ENCODE measurements at places on chromosomes 3 and 15.

DNA sequence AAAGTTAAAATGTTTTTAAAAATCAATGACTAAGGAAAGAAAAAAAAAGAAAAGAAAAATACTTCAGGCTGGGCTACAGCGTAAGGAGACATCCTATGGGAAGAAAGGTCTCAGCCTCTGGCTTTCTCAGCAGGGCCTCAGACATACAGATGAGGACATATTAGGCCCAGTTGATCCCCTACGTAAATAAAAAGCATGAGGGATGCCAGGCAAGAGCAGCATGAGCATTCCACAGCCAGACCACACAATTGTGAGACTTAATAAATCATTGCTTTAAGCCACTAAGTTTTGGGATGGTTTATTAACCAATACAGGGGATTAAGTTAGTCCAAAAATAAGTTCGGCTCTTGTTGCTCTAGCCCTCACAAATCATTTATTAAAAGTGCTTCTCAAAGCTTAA, 394.1 kb upstream of the NECTIN3 start:
- no peak for DNase-seq

DNA sequence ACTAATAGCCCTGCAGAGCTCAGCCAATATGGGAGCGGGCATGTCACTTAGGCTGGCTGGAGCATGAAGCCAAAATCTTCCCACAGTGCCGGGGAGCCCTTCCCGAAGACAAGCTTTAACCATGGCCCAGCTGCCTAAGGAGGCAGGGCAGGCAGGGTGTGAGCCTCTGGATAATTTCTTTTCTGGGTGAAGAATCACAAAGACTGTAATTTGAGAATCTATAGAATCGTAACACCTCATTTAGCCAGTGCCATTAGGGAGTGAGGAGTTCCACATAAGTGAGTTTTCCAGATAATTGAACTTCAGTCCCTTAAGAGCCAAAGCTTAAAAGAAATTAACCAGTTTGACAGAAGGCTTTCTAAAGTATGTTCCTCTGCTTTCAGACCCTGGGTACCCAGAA, 40.2 kb upstream of the TLE3 start:
- no peak for DNase-seq

DNA sequence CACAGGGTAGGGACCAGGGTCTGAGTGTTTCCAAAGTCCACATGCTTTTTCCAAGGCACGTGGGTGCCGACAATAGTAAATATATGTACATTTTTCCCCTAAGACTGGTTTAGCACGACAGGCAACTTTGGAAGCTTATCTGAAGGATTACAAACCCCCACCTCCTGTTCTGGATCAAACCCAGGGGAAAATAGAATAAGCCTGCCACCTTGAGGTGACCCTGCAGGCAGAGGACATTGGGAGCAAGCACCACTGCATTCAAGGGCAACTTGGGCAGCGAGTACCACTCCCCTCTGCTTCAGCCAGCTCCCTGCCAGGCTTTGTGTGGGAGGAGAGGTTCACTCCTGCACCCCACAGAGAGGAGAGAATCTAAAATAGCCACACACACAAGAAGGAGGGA, 44.8 kb downstream of the KBTBD12 start:
- no peak for DNase-seq

DNA sequence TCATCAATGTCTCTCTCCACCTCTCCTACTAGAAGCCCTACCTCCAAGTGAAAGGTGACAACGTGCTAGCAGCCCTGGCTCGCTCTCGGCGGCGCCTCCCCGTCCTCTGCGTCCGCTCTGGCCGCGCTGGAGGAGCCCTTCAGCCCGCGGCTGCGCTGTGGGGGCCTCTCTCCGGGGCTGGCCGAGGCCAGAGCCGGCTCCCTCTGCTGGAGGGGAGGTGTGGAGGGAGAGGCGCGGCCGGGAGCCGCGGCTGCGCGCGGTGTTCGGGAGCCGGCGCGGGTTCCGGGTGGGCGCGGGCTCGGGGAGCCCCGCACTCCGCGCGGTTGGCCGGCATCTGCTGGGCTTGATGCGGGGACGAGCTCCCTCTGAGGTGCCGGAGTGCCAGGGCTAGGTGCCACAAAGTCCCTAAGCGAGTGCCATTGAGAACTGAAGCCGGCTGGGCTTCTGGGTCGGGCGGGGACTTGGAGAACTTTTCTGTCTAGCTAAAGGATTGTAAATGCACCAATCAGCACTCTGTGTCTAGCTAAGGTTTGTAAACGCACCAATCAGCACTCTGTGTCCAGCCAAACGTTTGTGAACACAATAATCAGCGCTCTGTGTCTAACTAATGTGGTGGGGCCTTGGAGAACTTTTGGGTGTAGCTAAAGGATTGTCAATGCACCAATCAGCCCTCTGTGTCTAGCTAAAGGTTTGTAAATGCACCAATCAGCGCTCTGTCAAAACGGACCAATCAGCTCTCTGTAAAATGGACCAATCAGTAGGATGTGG, 84.8 kb upstream of the ARRDC4 start:
- no peak for DNase-seq

DNA sequence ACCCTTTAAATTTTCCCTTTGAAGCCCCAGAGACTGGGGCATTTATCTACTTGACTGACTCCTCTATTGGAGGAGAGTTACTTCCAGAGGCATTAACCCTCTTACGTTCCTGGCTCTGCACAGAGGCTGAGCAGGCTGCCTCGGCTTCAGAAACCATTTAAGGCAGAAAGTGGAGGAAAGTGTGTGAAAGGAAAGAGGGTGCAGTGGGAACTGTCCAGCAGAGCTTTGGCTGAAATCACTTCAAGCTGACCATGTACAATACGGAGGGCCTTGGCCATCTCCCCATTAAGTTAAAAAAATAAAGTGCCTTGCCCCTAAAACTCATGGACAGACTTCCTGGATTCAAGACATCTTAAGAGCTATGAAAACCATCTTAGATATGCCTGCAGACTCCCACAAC, 238.7 kb downstream of the SV2B start:
- no peak for DNase-seq

- DNase-seq: no peak
Observed at GRCh38 chr3:196193736-196194541, 17.3 kb downstream of the ZDHHC19 start.

GRCh38 chr15:65923264-65923663, 54.0 kb downstream of the RAB11A start:
- no peak for DNase-seq

DNA sequence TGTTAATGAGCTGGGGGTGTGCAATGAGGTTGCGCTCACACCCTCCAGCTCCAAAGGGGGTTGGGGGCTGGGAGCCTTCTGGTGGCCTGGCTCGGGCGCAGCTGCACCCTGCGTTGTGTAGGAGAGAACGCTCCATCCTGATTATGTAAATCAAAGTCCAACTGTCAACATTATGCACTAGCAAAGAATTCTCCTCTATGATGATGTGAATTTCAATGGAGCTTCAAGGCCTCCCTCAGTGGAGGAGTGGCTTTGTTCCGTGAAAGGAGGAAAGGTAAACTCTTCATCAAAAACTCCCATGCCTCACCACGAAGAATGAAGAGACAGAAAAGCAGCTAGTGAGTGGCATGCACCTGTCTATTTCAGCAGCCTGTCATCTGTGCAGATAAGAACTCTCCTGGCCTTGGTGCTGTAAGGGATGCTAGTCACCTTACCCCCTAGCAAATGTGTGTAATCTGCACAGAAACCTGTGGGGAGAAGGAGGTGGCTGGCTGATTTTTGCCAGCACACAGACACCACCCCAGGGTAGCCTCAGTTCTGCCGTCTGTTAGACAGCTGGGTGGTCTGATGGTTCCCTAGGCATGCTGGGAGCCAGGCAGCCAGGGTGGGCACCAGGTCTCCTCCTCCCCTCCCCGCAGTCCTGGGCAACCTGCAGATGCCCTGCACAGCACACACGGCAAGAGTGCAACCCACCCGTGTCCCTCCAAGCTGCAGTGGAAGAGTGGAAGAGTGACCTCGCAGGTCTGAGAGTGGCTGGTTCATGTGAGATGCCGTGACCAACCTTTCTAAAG, 47.0 kb upstream of the TRPM1 start:
- no peak for DNase-seq

- DNase-seq: no peak
Observed at GRCh38 chr3:147008886-147009285, 397.5 kb downstream of the ZIC4 start.

GRCh38 chr15:90097475-90097874, 4.8 kb downstream of the IDH2 start:
- DNase-seq: no peak

GRCh38 chr3:171309906-171310359, 150.3 kb downstream of the TNIK start:
- no peak for DNase-seq

GRCh38 chr15:39204031-39204430, 376.8 kb upstream of the THBS1 start:
- no peak for DNase-seq

- DNase-seq: no peak
Observed at GRCh38 chr15:56783857-56784661, 50.8 kb upstream of the ZNF280D start.

- DNase-seq: no peak
Observed at GRCh38 chr15:61200626-61201025, 28.5 kb downstream of the RORA start.

DNA sequence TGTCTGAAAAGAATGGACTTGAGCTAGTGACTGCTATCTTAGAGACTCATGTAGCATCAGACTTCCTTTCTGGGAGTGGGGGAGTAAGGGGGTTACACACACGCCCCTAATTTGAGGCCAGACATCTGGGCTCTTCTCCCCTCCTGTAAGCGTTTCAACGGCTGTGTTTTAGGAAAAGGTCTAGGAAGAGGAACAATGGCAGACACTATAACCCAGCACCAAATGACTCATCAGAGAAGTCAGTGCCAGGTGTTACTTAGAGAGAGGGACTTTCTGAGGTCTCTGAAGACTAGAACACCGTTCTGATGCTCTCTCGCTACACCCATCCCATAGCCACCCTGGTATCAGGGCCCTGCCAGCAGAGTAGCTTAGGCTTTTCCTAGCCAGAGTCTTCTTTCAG, 65.5 kb downstream of the SSUH2 start:
- DNase-seq: no peak

- no peak for DNase-seq
Observed at GRCh38 chr3:72266016-72266370, 481.0 kb upstream of the PROK2 start.

DNA sequence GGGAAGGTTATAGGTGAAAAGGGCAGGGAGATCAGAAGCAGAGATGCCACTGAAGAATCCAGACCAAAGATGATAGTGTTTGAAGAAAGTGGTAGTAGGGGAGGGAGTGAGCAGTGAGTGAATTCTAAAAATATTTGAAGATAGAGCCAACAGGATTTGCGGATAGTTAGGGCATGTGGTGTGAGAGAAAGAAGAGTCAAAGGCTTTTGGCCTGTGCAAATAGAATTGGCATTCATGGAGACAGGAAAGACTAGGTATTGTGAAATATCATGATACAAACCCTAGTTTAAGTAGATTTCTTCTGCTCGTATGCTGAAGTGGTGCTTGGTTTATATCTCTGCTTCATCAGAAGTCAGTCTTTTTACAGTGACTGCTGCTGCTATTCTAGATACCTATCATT, 224.2 kb upstream of the CFAP20DC start:
- DNase-seq: no peak

DNA sequence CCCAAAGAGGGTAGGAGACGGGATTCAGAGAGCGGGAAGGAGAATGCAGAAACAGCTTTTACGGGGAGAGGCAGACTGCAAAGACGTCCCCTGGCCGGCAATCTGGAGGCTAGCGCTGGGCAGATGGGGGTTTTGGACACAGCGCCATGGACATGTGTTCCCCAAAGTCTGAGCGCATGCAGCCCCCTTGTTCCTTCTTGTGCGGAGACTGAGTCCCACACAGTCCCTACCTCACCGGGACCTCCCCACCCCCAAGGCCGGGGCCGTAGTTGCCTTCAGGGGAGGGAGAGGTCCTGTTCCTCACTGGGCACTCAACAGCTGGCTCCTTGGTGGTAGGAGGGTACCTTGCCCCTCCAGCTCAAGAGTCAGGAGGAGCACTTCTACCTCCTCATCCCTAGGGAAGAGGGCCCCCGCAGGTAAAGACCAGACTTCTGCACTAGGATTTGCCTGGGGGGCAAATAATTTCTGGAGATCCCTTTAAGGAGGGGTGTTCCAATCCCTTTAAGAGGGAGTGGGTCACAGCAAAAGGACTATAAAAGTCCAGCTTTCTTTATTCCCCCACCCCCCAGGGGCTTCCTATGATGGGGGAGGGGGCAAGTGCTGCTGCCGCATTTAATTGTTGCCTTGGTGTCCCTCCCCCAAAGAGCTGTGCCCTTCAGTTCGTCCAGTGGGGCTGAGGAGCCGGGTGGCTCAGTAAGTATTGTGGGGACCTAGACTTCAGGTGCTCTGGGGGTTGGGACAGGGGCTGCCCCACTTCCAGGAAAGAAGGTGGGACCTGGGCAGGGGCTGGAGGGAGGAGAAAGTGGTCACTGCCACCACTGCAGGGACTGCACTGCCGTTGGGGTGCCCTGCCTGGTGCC, 3.6 kb upstream of the BAHD1 start:
- no peak for DNase-seq

DNA sequence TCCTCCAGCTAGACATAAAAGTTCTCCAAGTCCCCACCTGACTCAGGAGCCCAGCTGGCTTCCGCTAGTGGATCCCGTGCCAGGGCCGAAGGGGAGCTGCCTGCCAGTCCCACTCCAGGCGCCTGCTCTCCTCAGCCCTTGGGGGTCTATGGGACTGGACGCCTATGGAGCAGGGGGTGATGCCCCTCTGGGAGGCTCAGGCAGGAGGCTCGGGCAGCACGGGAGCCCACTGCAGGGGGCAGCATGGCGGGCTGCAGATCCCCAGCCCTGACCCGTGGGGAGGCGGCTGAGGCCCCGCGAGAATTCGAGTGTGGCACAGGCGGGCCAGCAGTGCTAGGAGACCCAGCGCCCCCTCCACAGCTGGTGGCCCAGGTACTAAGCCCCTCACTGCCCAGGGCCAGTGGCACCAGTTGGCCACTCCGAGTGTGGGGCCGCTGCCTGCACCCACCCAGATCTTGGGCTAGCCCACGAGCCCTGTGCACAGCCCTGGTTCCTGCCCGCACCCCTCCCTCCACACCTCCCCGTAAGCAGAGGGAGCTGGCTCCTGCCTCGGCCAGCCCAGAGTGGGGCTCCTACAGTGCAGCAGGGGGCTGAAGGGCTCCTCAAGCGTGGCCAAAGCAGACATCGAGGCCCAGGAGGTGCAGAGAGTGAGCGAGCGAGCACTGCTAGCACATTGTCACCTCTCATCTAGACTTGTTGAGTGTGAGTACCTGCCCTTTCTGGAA, 221.3 kb upstream of the NSMCE3 start:
- no peak for DNase-seq

GRCh38 chr3:126939338-126939718, 43.6 kb upstream of the PLXNA1 start:
- DNase-seq: no peak

All from stimulated activated CD4-positive, alpha-beta T cell treated with anti-CD3 and anti-CD28 coated beads, Interleukin-1b, Interleukin-23, amount 100 ng/mL, for 1 hour (primary cell).